ENCODE measurements at places on chromosomes 2 and 18. TPM values are rescaled to one million over a fixed set of nuclear protein-coding genes. Genes with fewer than 3 reads are reported as not detected.

The ATP6V1B1 gene
- polyA plus RNA-seq = 1.6 TPM

DNA sequence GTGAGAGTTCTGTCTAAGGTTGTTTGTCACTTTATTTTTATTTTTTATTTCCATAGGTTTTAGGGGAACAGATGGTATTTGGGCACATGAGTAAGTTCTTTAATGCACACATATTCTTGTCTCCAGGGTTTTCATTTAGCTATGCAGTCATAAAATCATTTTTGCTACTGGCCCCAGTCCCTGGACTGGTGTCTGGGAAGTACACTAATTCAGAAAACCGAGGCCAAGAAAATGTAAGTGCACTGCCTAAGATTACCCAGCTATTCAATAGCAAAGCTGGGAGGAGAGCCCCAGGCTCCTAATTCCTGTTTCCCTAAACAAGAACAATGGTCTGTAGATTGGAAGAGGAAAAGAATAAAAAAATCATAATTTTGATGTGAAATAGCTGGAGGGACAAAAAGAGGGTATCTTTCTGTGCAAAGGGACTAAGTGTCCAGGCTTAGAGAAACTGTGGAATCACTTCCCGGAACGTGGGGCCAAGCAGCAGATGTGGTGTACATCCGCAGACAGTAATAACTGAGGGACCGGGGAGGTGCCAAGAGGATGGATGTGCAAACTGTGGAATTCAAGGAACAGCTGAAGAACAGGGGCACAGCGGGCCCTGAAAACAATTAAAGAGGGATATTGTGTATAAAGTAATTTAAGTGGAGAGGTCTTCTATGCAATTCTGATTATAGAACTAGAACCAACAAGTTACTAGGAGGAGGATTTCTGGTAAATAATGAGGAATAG is 236.3 kb downstream of the ACKR3 start:
- no peak for DNase-seq

The LRRTM4 gene
- 1.2 TPM for polyA plus RNA-seq

DNA sequence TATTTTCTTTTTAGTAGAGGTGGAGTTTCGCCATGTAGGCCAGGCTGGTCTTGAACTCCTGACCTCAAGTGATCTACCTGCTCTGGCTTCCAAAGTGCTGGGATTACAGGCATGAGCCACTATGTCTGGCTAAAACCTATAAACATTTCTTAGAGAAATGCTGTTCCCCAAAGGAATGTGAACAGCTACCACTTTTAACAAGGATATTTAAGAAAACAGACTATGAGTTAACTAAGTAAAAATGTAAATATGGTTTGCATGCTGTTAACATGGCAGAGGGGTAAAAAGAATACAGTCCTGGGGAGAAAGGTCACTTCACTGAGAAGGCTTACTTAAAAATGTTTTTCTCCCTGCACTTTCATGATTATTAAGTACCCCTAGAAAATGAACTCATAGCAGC is 57.1 kb downstream of the SLC16A14 start:
- DNase-seq = no peak

DNA sequence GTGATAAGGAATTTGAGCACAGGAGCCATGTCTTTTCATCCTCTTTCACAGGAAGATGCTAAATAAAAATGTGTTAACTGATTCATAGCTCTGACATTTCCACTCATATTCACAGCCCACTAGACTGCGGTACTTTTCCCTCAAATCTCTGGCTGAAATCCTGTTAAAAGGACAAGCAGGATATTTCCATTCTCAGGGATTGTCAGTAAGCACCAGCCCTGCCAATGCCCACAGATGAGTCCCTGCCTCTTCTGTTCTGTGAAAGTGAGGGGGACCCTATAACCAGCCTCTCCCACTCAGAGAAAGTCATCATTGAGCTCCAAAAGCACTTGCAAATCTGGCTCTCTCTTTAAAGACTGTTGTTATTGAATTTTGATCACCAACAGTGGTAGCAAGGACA is 440.5 kb downstream of the SETBP1 start:
- no peak for DNase-seq

DNA sequence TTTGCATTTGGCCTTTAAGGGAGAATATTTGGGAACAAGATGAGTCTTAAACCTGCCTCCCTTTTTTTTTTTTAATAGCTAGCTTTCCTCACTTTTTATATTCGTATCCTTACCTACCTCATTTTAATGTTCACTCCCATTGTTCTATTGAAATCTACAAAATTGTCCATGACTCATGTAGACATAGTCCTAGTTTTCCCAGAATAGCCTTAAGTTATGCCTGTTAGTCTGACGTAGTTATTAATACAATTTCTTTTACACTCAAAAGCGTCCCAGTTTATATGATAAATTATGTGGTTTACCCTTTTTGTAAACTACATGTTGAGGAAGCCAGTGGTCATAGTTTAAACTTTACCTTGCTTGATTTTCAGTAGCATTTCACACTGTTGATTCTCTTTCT is 73.4 kb downstream of the UBR3 start:
- DNase-seq = no peak

- DNase-seq = no peak
Measured at GRCh38 chr18:25998461-25998860, 92.0 kb downstream of the SS18 start.

The RNASEH1 gene
- 15.2 TPM for polyA plus RNA-seq

DNA sequence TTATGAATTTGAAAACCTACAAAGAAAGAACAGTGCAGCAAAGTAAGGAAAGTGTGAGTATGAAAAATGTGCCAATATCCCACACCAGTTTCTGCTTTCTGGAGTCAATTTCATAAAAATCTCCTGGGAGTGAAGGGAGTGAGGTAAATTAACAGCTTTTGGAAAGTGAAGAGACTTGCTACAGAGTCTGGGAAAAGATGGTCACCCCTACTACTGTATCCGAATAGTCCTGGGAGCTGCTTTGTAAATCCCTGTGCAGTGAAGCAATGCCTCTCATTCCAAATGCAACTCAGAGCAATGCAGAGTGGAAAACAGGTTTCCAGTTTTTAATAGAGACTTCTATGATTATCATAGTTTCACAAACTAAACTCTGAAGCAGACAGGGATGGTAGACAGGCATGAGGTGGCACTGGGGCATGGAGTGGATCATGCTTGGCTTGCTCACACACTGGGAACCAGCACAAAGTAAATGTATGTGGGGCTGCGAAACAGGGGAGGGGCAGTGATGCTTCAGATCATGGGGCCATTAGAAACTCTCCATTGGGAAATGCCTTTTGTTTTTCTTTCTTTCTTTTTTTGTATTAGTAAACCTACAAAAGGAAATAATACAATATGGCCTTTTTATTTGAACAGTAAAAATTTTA is 10.6 kb downstream of the COL5A2 start:
- no peak for DNase-seq

GRCh38 chr2:13009027-13009642 is 292.4 kb downstream of the TRIB2 start:
- no peak for DNase-seq

The C2orf72 gene
- 42.0 TPM for polyA plus RNA-seq

- no peak for DNase-seq
Measured at GRCh38 chr2:235144291-235144690, 192.5 kb downstream of the SH3BP4 start.

GRCh38 chr2:17979707-17980106 is 101.2 kb downstream of the KCNS3 start:
- DNase-seq = no peak

DNA sequence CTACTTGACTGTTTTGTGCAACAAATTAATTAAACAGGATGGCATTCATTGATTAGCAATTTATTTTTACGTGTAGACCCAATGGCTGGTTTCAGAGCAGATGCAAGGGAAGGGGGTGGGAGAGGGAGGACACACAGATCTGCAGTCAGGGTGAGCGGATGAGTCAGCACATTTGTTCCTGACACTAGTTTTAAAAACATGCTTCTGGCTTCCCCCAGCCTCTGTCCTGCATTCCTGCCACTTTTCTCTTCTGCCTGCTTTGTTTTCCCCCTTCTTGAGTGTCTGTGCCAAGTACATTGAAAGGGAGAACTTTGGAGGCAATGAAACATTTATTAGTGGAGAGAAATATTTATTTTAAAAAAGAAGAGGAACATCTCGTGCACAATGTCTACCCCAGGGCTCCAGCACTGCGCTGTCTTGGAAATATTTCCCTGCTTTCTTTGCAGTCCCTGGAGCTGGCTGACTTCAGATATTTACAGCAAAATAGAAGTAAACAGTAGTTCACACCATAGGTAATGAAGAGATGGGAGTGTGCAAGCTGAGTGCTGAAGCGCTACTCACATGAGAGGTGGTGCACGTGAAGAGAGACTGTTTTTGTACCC is 52.2 kb downstream of the NRP2 start:
- no peak for DNase-seq

Data from large intestine (tissue), 12 donors.